BE2C (cell line): ENCODE measurements at places on chromosomes 5 and 9.

- no peak for DNase-seq
Measured at GRCh38 chr5:1208743-1209488, 7.5 kb downstream of the SLC6A19 start.

DNA sequence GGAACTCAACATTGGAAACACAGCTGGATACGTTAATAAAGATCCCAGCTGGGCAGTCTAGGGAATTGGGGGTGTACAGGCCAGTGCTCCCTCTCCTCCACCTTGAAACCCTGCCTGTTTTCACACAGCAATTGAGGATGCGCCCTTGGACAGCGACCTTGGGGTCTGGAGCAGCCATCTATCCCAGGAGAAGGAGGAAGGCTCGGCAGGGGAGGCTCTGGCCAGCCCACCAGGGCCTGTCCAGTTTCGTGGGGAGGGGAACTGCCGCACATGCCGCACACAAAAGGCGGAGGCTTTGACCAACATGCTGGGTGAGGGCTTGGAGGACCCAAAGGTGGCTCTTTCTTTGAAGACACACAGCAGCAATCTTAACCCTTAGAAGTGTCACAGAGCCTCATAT lies 1.4 kb downstream of the COL23A1 start:
- DNase-seq, result no peak

DNA sequence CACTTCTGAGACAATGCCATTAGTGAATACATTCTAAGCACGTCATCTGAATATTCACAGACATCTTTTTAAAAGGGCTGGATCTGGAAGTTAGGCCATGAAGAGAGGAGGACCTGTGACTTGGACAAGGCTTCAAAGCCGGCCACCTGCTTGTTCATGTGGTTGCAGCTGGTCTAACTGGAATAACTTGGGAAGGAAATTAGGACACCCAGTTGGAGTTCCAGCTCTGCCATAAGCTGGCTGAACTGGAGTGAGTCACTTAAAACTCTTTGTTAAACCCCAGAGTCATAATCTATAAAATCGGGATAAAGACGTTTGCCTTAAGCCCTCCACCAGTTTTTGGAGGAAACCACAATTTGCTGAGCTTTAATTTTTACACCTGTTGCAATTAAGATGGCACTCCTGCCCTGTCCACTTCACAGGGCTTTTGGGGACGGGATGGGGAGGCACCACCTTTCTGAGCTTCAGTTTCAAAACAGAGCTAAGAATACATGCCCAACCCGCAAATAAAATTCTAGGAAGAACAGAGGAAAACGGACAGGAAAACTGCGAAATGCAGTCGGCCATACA lies 536 bp upstream of the STX17 start:
- DNase-seq, result no peak

- DNase-seq, result no peak
Measured at GRCh38 chr5:132905938-132906337, 32.5 kb downstream of the LEAP2 start.
